NCI-H2171 (cell line): ENCODE measurements at places on chromosomes 11 and 22.
A peak's percentile ranks its signal among the peaks of the same experiment; 100 is the strongest.

GRCh38 chr22:32013200-32013599, 29.9 kb upstream of the SLC5A1 start:
- DNase-seq, result no peak

GRCh38 chr22:47192651-47193437, 430.4 kb downstream of the TBC1D22A start:
- no peak for DNase-seq

- no peak for DNase-seq
Measured at GRCh38 chr11:120835601-120836228, 188.2 kb upstream of the TBCEL start.

GRCh38 chr22:23695571-23696325, 4.9 kb downstream of the RGL4 start:
- DNase-seq, result no peak

DNA sequence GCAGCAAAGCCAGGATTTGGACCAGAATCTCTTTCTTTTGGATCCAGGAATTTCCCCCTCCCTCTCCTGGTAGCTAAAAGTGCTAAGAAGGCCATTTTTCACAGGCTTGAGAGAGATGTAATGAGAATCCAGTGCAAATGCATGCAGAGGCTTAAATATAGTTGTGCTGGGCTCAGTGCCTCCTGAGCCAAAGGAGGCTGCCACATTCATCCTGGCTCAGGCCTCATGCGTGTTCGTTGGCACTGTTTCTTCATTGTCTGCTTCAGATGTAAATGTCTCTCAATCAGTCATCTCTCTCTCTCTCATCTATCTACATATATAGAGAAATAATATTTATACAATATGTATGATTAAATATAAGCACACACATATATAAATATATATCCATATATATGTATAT, 83.6 kb downstream of the INSC start:
- no peak for DNase-seq

DNA sequence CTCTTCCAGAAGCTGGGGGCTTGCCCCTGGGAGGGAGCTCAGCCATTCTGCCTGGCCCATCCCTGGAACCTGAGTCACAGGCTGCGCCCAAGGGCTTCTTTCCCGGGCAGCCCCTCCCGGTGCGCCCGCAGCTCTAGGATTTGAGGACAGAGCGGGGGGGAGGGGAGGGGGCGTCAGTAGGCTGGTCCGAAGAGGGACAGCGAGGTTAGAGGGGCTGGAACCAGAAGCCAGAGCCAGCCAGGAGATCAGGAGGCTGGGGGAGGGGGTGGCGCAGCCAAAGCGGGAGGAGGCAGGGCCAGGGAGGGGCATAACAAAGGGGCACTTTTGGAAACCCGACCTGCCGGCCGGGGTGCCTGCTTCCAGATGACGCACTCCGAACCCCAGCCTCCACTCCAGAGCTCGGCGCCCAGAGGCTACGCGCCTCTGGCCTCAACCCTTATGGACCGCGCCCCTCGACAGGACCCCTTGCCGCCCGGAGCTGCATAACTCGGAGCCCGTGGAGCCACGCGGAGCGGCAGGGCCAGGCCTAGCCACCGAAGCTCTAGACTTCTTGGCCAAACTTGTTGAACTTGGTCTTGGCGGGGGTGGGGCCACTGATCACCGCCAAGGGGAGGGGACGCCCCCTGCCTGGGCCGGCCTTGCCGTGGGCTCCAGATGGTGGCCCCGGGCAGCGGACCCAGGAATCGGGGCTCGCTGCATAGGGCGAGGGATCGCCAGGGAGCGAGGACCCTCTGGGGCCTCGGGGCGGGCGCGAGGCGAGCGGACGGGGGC, 744 bp downstream of the PACSIN3 start:
- no peak for DNase-seq

- DNase-seq, result no peak
Measured at GRCh38 chr11:112024178-112024772, 933 bp upstream of the DLAT start.

DNA sequence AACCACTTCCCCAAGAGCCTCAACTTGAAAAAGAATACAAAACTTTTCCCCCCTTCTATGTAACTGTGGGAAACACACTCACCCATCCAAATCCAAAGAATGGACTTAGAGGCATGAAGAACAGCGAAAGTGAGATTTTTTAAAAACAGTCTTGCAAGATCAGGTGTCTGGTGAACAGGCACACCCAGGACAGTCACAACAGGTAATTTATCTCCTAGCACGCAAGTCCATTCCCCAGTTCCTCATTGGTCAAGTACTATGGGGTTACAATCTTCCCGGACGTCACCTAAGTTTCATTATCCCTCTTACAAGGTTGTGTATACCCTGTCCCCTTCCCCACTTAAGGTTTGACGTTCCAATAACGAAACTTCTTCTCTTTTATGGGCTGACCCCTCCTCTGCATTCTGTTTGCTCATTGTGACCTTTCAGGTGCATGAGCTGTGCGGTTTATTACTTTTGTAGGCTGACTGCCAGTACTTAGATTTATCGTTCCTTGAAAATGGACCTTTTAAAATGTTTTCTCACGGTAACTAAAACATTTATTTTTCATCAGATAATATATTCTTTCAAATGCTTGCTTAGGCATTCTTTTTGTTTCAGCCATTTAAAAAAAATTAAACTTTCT, 1401.9 kb downstream of the FAM181B start:
- no peak for DNase-seq

GRCh38 chr11:113562981-113563461, 87.8 kb upstream of the DRD2 start:
- DNase-seq, result no peak

- DNase-seq, result peak; percentile 6
Measured at GRCh38 chr11:46247659-46248058, 29.8 kb upstream of the CREB3L1 start.
